ENCODE measurements at places on chromosomes 4 and X. TPM values are rescaled to one million over a fixed set of nuclear protein-coding genes. Genes with fewer than 3 reads are reported as not detected.

The HDX gene
- 15.9 TPM for total RNA-seq

The MAGEB10 gene
- not detected for total RNA-seq

The SLC6A14 gene
- total RNA-seq, result 0.58 TPM

The ODAM gene
- not detected for total RNA-seq

The CCDC120 gene
- total RNA-seq, result 2.7 TPM

The UGT2A1 gene
- not detected for total RNA-seq

The RRH gene
- 0.16 TPM for total RNA-seq

The NSUN7 gene
- total RNA-seq, result 9.0 TPM

The VCX3A gene
- not detected for total RNA-seq

The S100G gene
- not detected for total RNA-seq

The ADRA2C gene
- 1.1 TPM for total RNA-seq

The RPS6KA6 gene
- total RNA-seq, result 9.6 TPM

The PNMA3 gene
- total RNA-seq, result 0.42 TPM

The GYG2 gene
- 5.8 TPM for total RNA-seq

The VCX gene
- not detected for total RNA-seq
